ENCODE measurements at places on chromosomes 11 and 22.

- no peak for DNase-seq
Observed at GRCh38 chr11:37115963-37116362, 517.9 kb upstream of the RAG2 start.

GRCh38 chr22:32066820-32067219 is 23.8 kb downstream of the SLC5A1 start:
- no peak for DNase-seq

DNA sequence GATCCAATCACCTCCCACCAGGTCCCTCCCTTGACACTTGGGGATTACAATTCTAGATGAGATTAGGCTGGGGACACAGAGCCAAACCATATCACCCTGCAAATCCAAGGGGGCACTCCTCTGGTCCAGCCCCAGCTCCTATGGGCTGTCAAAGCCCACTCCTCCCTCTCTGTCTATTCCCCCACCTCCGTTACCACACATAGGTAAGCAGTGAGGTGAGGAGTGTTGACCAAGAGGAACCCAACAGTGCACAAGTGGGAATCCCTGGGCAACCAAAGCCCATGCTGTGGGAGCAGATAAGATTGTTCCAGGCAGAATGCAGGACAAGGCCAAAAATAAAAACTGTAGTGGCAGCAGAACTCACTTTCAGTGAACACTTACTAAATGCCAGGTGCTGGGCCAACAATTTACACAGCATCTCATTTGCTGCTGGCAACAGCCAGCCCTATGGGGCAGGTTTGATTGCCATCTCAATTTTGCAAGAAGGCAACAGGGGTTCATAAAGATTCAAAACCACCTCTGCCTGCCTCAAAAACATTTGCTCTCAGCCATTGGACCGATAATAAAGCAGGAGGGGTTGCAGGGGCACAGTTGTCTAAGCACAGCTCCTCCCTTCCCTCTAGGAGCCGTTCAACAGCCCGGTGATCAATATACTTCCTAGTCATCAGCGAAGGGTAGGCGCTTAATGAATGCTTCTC is 8.9 kb downstream of the SDF2L1 start:
- no peak for DNase-seq

- no peak for DNase-seq
Observed at GRCh38 chr11:123518496-123519054, 88.5 kb downstream of the GRAMD1B start.

DNA sequence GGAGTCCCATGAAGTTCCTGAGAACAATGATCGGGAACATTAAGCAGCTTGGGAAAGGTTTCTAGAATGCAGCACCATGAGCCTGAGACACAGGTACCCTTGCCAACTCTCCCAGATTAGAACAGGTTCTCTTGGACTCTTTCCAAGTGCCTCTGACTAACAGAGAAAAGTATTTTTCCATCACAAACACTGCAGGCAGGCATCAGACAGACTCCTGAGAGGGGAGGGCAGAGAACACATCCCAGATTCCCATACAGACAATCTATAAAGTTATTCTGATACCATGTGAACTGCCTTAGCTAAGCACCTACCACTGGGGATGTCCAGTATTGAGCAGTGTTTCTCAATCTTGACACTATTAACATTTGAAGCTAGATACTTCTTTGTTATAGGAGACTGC is 27.3 kb downstream of the SERGEF start:
- no peak for DNase-seq

GRCh38 chr11:60845338-60845737 is 3.4 kb downstream of the CCDC86 start:
- no peak for DNase-seq

DNA sequence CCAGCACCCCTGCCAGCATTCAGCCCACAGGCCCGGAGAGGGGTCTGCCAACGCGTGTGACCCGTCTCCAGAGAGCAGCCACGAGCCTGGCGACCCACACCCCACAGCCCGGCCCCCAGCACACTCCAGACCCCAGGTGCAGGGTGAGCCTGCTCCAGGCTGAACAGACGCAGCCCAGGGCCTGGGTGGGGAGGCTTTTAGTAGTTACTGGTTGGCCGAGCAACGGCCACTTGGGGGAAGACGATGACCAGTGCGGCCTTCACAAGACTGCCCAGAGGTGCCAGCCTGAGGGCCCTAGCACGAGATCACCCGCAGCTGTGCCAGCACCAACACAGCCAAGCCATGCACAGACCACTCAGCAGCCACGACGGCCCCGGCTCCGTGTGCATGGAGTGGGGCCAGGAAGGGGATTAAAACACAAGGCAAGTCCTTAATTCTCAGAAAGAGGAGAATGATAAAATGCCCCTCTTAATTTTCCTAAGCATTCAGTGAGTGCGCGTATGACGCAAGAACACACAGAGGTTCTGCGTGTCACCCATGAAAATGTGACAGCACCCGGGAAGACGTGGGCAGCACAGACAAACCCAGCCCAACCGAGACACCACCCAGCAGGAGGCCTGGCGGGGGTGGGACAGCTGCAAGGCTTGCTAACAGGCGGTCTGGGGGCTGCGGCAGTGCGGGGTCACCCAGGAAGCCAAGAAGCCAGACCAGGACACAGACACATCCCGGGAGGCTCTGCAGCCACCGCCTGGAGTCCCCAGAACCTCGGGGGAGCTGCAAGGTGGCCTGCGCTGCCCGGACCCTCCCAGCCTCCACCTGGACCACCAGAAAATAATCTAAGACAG is 47.6 kb downstream of the BRD1 start:
- no peak for DNase-seq
